ENCODE measurements at places on chromosomes 2 and 18. TPM values are rescaled to one million over a fixed set of nuclear protein-coding genes. Genes with fewer than 3 reads are reported as not detected.

The DNAH7 gene
- 0.02 TPM for total RNA-seq

The ALLC gene
- total RNA-seq, result not detected

The STPG4 gene
- total RNA-seq, result not detected

The ANKAR gene
- total RNA-seq, result 0.14 TPM

The XRCC5 gene
- 390 TPM for total RNA-seq

The KCNE4 gene
- total RNA-seq, result 2.4 TPM

The RGPD3 gene
- not detected for total RNA-seq

The CDH19 gene
- total RNA-seq, result not detected

The IL1F10 gene
- not detected for total RNA-seq

The ATOH8 gene
- 13.1 TPM for total RNA-seq

The ATP8B1 gene
- 0.64 TPM for total RNA-seq

The CPS1 gene
- total RNA-seq, result 30.4 TPM

The REG3A gene
- total RNA-seq, result not detected

The ANKRD30BL gene
- total RNA-seq, result not detected

The MXD1 gene
- 1.6 TPM for total RNA-seq

The FOXD4L1 gene
- not detected for total RNA-seq

The ARHGAP28 gene
- 26.4 TPM for total RNA-seq

The IFT172 gene
- 6.3 TPM for total RNA-seq

The CAB39 gene
- total RNA-seq, result 32.8 TPM

The SLC5A7 gene
- not detected for total RNA-seq

The PRKAG3 gene
- total RNA-seq, result not detected

The HOXD12 gene
- total RNA-seq, result not detected

The CYRIA gene
- total RNA-seq, result 0.53 TPM

The ADAM23 gene
- 4.2 TPM for total RNA-seq

The LYG2 gene
- not detected for total RNA-seq

The LRRTM1 gene
- total RNA-seq, result not detected

The UNC50 gene
- 78.7 TPM for total RNA-seq

The ABHD1 gene
- 0.12 TPM for total RNA-seq

The SMIM21 gene
- total RNA-seq, result not detected

The GRB14 gene
- 0.48 TPM for total RNA-seq

The RFTN2 gene
- total RNA-seq, result 1.5 TPM

The SLC23A3 gene
- 0.12 TPM for total RNA-seq

The FASTKD2 gene
- total RNA-seq, result 43.0 TPM

The NIFK gene
- total RNA-seq, result 65.0 TPM

The LYPD1 gene
- total RNA-seq, result 37.9 TPM

The CD8A gene
- total RNA-seq, result not detected

The PDIA6 gene
- 293 TPM for total RNA-seq

The CD8B2 gene
- not detected for total RNA-seq

The TMEM163 gene
- not detected for total RNA-seq

The CERS6 gene
- total RNA-seq, result 18.8 TPM

The TXNDC9 gene
- total RNA-seq, result 67.6 TPM

The MTCL1 gene
- total RNA-seq, result 11.1 TPM

The TBC1D8 gene
- 6.4 TPM for total RNA-seq

The MAP3K19 gene
- not detected for total RNA-seq

The KIF5C gene
- 1.7 TPM for total RNA-seq

The LHCGR gene
- not detected for total RNA-seq
